Spinal cord (tissue), 10 donors: ENCODE measurements at places on chromosomes 3 and 15.
A peak's percentile ranks its signal among the peaks of the same experiment; 100 is the strongest.

DNA sequence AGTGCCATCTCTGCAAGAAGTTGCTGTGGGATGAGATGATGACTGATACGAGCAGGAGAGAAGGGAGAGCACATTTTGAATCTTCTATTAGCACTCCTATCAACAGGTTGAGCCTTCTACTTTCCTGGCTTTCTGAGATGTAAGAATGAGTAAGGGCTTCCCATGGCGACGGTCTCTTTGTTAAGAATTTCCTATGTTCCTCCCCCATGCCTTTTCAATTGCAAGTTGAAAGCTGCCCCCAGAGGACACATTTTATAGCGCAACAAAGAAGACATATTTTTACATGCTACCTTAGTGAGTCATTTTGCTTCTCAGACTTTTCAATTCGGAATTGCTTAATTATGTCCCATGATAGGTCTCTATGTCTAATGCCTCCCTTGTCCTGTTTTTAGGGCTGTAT is 71.3 kb upstream of the LRTM1 start:
- peak; percentile 50 for DNase-seq

DNA sequence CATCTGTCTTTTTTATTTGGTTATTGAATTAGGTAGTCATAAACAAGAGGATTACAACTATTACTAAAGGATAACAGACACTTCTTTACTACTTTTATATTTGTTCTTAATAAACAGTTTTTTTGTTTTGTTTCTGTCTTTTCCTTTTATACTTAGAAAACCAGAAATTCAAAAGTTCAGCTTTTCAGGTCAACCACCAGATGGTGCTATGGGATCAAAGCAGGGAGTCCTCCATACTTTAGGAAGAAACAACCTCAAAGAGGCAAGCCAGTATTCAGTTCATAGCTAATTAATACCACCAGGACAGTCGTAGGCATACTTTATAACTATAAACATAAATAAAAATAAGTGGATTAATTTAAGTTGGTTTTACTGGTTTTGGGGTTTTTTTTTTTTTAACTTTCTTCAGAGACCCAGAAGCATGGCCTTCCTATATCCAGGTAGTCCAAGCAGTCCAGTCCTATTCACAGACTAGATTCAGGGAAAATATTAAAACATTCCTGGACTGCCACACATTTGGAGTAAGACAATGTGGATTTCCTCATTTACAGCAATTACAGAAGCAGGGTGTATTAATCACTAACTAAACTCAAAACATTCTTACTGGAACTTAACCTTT is 16.0 kb upstream of the EID1 start:
- peak; percentile 35 for DNase-seq

DNA sequence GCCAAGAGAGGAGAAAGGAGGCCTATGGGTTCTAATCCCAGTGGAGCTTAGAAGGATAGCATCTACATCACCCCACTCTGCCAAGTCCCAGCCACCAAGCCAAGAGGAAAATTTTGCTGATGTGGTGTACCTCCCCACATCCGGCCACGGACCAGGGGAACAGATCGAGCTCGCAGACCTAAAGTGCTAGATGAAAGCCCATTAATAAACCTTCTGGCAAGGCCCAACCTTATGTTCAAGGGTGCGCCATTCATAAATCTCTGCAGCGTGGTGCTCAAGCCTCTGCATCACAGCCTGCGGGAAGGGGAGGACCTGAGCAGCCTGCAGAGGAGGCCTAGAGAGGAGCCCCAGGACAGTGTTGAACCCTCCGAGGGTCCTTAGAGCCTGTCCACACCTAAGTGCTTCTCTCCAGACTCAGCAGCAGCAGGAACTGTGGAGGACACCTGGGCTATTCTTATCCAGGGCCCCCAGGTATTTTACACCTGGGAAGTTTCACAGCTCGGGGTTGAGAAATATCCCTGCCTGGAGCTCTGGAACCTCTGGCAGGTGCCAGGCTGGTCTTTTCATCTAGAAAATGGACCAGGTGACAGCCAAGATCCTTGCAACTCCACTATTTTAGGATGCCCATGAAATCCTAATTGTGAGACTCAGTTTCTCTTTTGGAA is 68.0 kb downstream of the MRPL46 start:
- DNase-seq: no peak

GRCh38 chr3:188797045-188797444 is 374.7 kb upstream of the TPRG1 start:
- DNase-seq: no peak

- DNase-seq: no peak
These were observed 77.4 kb downstream of the STAC start for GRCh38 chr3:36457667-36458066.

GRCh38 chr3:196966526-196967401 is 1.9 kb downstream of the PIGZ start:
- no peak for DNase-seq

DNA sequence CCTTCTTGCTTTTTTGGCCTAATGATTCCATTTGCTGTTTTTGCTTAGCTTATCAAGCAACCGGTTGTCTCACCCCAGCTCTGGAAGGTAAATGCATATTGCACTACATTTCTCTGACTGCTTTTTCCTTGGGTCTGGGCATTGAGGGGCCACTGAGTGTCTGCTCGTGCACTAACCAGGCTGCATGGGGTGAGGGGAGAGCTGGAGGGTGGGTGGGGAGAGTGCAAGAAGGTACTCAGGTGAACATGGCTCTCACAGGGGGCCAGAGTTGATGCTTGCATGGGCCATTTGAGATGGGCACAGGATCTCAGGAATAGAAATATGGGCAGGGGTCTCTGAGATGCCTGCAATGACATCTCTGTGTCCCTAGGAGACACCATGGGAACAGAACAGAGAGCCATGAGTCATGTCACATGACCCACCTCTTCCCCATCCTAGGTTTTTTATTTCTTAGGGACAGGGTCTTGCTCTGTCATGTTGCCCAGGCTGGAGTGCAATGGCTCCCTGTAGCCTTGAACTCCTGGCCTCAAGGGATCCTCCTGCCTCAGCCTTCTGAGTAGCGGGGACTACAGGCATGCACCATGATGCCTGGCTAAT is 6.2 kb downstream of the ALPK3 start:
- DNase-seq: no peak

GRCh38 chr15:75029378-75030022 is 6.1 kb downstream of the PPCDC start:
- peak; percentile 83 for DNase-seq

- DNase-seq: no peak
These were observed 69.6 kb downstream of the APBA2 start for GRCh38 chr15:28955160-28955992.

DNA sequence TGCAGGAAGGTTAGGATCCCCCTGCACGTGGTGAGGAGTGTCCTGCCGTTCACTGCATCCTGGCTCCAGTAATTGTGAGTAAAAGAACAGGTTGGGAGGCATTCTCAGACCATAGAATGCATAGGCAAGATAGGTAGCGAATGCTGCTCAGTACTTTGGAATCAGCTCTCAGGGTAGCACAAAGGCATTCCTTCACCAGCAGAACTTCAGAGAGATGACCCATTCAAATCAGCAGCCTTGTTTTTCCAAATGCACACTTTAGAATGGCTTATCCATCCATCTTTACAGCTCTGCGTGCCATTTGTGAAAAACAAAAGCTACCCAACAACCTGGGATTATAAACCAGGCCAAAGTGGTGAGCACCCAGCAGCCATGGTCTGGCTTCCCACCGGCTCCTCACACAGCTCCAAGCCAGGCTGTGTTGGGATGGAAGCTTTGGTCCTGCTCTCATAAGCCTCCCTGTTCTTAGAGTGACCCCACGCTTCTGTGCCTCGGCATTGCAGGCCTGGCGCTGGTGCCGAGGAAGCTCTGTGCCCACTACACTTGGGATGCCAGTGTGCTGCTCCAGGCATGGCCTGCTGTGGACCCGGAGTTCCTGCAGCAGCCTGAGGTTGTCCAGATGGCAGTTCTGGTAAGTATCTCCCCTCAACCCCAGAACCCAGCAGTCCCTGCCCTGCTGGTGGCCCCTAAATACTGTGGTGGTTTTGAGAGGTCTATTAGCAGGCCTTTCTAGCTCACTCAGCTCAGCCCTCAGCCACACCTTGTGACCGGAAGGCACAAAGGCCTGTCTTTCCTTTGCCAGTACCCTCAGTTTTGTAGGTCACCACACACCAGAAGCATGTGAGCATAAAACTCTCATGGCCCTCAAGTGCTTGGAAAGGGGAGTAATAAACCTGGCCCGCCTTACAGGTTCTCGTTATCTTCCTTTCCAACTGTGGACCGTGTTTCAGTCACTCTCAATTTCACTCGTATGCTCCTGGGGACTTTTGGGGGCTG is 52.9 kb upstream of the LIMD1 start:
- no peak for DNase-seq

GRCh38 chr3:170327040-170327808 is 30.3 kb upstream of the SKIL start:
- DNase-seq: no peak

- no peak for DNase-seq
These were observed 56.0 kb upstream of the MME start for GRCh38 chr3:155024006-155024638.

DNA sequence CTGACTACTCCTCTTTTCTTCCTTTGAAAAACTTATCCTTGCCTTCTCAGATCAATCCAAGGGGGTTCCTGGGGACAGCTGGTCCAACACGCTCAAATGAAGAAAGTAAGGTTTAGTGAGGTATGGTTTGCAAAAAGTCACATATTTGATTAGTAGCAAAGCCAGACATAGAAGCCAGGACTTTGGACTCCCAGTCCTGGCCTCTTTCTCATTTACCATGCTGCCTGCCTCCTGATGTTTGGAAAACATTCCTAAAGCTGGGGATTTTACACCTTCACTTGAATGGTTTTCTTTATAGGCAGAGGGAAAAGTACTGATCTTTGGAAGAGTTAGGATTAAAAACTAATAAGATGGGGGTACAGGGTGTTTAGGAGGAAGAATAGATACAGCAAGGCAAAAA is 14.6 kb downstream of the POPDC2 start:
- DNase-seq: no peak

DNA sequence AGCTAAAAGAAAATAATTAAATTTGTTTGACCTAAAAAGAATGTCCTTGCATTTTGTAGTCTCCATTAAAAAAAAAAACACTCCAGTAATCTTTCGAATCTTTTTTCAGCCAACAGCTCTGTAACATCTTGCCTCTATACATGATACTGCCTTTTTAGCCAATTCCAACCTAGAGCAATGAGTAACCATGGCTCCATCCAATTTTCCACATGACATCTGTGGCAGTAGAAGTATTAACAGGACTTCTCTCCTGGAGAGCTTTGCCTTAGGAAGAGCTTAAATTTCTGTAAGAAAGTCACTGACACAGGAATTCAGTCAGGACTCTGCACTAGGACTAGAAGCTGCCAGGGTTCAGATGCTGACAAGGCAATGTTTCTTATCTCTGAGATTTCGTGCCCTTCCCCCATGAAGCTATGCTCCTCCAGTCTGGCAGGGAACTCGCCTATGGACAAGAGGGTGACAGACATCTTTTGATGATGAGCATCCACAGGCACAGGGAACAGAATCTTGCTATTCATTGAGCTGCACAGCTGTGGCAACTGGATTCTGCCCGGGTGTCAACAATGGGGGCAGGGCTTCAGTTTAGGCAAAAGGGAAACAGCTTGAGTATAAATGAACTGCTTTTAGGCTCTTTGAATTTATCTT is 81.8 kb downstream of the ALCAM start:
- peak; percentile 44 for DNase-seq

DNA sequence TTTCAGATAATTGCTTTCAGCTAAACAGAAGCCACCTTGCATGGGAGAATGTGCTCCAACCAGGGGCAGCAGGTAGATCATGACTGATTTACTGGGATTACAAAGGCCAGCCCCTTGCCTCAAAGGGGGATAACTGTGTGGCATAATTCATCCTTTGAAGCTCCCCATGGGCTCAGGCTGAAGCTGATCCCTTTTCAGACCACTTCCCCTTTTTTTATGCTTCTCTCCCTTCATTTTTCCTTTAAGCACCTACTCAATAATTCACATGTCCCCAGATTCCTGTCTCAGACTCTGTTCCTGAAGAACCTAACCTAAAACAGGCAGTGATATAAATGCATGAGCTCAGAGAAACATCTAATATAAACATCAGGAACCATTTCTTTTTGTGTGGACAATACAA is 8.2 kb upstream of the MYRIP start:
- no peak for DNase-seq

GRCh38 chr3:10356461-10356981 is 35.6 kb upstream of the SEC13 start:
- DNase-seq: no peak

DNA sequence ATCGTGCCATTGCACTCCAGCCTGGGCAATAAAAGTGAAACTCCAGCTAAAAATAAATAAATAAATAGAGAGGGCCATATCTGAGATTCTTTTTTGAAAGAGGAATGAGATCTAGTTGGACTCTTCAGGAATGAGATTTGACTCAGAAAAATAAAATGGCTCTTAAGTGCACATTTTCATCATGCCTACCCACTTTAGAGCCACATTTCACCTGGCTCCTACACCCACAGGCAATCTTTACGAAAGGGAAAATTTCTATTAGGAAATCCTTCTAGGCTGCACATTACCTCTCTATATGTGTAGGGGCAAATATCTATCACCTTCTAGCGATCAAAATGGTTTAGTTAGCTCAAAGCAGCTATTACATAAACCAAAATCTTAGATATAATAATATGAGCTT is 16.9 kb upstream of the NLGN1 start:
- no peak for DNase-seq

DNA sequence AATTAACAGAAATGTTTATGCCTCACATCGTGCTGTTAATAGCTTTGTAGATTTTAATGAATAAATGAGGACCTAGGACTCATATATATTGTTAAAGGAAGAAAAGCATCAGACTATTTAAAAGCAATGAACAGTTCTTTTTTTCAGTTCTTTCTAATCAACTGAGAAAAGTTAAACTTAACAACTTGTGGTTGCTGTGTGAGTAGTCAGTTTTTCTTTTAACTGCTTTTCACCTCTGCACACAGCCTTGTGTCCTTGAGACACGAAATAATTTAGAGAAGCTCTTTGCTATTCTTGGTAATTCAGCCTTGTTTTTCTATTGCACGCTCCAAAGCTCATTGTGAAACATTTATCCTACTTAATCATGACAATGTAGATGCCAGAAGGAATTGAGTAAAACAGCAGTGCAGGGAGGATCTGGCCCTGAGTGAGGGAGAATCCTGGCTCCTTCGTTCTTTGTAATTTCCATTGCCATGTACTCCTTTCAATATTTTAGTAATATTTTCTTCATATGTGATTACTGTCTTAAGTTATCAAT is 499.0 kb downstream of the PYDC2 start:
- DNase-seq: peak; percentile 67

DNA sequence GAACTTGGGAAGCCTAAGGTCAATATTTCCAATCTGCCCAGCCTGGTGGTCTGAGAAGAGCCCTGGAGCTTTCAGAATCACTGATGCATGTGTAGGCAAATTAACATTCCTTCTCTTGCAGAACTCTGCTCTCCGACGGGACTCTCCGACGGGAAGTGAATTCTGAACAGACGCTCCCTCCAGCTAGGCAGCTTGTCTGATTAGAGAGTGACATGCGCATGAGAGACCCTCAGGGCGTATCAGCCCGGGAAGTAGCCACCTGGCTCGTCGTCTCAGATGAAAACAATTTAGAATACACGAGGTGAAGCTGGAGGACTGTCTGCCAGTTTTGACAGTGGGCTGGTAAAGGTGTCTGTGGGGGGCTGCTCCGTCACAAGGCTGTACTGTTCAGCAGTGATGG is 103.1 kb downstream of the DGKG start:
- no peak for DNase-seq
